ENCODE measurements at places on chromosomes 7 and 10.

DNA sequence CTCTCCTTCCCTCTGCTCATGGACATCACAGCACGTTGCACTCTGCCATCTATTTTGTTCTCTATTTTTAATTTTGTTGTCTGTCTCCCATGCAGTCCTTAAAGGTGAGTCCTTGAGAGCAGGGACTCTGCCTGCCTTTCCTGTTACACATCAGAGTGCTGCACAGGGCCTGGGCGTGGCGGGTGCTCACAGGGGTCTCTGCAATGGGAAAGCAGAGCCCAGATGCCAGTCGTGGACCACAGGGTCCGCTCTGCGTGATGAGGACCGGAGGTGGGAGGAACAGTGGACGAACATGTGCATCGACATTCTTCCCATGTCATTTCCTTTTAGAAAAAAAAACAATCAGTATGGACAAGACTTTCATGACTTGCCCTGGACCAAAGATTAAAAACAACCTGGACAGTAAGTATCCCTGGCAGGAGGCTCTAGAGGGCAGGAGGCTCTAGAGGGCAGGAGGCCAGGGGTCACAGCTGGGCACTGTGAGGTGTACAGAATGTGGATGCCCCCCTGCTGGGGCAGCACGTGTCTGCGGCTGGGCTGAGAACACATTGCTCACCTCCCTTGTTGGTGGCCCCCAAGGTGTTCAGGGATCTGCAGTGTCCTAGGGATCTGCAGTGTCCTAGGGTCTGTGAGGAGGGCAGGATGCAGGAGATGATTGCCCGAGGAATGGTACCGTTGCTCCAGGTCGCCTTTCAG lies 29.6 kb upstream of the ZNF488 start:
- no peak for DNase-seq

DNA sequence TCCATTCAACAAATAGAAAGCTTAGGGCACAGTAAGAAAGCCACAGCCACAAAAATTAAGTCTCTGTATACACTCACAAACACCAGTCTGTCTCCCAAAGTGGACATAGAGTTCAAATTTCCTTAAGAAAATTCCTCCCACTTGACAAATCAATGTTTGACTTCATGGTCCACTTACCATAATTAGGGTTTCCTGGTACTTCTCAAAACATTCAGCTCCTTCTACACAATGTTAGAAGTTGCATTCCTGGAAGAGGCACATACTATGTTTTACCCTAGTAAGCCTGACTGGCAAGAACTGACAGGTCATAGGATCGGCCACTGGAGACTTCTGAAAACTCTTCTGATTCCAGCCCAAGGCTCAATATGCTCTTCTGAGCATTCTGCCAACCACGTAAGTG lies 70.5 kb downstream of the CPXM2 start:
- no peak for DNase-seq

DNA sequence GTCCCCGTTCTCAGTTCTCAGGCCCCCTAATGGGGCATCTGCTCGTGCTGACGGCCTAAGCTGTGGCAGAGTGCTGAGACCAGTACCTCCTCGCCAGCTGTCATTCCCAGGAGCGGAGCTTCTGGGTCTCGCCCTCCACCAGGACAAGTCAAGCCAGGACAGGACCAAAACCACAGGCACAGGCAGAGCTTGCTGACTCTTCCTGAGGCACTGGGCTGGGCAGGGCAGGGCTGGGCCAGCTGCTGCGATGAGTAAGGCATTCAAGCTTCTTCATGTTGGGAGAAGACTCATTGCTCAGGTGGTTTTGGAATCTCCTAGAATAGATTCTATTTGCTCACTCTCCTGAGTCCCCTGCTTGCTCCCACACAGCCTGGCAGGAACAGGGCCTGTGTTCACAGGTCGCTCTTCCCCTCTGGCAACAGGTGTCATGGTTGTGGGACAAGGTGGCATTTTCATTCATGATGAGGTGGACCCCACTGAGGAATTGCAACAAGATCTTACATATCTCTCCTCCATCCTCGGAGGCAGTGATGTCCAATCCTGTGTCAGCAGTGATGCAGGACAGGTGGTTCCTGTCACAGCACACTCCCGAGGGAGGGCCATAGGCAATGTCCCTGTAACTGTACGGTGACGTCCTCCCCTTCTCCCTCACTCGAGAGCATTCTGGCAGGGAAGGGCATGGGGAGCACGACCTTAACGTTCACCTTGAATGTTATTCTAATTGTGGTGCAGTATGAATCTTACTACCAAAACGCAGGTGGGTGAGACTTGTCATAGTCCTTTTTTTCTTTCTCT lies 17.0 kb upstream of the SH3PXD2A start:
- no peak for DNase-seq

GRCh38 chr7:133428326-133428725 lies 175.4 kb downstream of the EXOC4 start:
- DNase-seq, result no peak

- no peak for DNase-seq
These were observed 25.2 kb upstream of the APBB1IP start for GRCh38 chr10:26412932-26413331.

DNA sequence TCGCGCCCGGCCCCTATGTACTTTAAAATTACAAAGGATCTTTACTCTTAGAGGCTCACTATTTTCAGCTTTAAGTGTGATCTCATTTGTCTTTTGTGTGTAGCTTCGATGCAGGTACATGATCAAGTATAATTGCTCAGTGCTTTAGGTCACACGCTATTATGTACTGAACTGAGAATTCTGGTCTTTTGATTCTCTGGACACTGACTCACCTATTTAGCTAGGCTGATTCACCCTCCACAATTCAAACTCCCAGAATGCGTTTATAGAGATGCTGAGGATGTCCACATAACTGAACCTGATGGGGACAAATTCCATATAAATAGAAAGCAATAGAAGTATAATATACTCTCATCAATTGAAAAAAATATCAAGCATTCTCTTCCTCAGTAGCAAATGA lies 57.8 kb downstream of the PRKCQ start:
- DNase-seq, result no peak

- DNase-seq, result no peak
These were observed 4.6 kb downstream of the ARPC1B start for GRCh38 chr7:99379043-99379577.

DNA sequence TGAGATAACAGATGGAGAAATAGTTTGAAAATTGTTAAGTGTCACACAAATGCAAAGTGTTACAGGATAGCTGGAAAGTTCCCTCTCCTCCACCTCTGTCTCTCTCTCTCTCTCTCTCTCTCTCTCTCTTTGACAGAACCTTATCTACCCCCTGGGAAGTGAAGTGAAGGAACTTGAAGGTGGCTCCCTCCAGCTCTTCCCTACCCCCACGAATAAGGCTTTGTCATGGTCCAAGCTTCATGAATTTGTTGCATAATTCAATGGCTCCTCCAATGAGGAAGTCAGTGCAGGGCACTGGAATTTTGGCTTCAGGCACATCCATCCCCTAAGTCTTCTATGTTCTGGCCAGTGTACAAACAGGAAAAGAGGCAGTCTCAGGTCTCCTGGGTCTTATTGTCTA lies 66.4 kb downstream of the CDHR3 start:
- no peak for DNase-seq

DNA sequence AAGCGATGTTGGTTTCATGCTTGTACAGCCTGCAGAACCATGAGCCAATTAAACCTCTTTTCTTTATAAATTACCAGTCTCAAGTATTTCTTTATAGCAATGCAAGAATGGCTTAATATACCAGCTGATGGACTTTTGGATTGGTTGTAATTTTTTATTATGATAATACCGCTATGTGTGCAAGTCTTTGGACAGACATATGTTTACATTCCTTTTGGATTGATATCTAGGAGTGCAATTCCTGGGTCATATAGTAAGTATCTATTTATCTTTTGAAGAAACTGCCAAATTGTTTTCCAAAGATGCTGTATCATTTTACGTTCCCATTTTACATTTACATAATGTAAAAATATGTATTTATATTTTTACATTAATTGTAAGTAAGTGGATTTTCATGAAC lies 81.2 kb upstream of the PIP4K2A start:
- no peak for DNase-seq

DNA sequence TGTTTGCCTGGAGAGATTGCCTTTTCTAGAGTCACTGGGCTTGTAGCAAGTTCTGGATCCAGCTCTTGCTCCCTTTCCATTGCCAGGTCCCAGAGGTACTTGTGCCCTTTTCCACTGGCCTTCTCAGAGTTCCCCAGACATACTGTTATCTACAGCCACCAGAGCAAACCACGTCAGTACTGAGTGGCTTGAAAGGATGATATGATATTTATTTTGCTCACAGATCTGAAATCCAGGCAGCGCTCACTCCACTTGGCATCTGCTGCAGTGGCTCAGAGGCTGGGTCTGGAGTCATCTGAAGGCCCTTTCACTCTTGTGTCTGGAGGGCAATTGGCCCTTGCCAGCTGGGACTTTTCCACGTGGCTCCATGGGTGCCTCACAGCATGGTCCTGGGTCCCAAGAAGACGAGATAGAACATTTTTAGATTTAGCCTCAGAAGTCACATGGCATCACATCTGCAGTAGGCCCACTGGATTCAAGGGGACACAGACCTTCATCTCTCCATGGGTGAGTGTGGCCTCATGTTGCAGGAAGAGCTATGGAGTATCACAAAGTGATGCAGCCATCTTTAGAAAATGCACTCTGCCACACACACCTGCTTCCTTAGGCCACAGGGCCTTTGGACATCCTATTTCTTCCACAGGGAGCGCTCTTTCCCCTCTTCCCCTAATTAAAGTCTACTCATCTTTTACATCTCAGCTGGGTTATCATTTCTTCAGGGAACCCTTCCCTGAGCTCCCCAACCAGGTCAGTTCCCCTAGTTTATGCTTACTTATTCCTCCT lies 22.9 kb upstream of the TCF7L2 start:
- no peak for DNase-seq

GRCh38 chr7:114364151-114364550 lies 50.5 kb upstream of the FOXP2 start:
- no peak for DNase-seq

- DNase-seq, result no peak
These were observed 86.4 kb upstream of the DGKB start for GRCh38 chr7:14988941-14989340.

- no peak for DNase-seq
These were observed 14.9 kb upstream of the HSPA12A start for GRCh38 chr10:116757246-116757645.

GRCh38 chr10:8534096-8534495 lies 479.6 kb downstream of the GATA3 start:
- DNase-seq, result no peak

DNA sequence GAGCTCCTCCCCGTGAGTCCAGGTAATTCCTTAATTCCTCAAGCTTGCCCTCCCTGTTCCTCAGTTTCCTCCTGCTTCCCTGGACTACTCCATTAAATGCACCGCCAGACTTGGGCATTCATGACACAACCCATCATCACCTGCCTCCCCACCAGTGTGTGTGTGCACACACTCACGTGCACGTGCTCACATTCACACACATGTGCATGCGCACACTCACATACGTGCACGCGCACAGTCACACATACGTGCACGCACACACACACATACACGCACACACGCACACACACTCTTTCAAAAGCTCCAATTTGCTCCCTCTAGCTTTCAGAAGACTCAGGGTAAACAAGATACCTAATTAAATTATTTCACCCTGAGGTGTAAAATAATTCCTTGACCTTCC lies 216.7 kb downstream of the FAM107B start:
- no peak for DNase-seq

- DNase-seq, result no peak
These were observed 199.7 kb upstream of the AOAH start for GRCh38 chr7:36923943-36924436.

- no peak for DNase-seq
These were observed 220.3 kb downstream of the RPS24 start for GRCh38 chr10:78254013-78254412.

DNA sequence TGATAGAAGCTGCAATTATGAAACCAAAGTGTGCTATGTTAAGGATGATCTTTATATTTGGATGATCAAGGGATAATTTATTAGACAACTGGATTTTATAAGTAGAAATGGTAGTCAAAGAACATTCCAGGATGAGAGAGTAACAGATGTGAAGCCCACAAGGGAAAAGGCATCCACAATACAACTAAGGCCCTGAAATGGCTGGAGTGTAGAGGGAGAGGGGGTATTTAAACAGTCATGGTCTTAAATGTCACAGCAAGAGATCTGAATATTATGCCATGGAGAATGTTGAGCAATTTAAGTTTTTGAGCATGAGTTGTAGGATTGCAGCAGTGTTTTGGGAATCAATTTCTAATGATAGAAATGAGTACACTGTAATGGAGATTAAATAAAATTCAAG lies 282.3 kb upstream of the DKK1 start:
- DNase-seq, result no peak

DNA sequence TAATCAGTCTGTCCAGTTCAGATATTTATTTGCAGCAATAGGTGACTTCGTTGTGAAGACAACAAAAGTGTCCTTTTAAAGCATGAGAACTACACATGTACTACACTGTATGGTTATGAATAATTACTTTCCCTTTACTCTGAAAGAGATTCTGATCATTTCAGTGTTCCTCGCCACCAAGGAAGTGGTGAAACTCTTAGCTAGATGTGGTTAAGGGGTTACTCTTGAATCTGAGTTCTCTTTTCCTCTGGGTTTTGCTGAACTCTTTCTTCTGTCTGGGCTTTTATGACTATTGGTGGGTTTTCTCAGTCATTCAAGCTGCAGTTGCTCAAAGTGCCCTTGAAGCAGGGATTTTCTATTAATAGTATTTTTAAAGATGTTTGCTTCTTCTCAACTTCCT lies 127.9 kb upstream of the SEM1 start:
- no peak for DNase-seq

- DNase-seq, result no peak
These were observed 30.5 kb downstream of the GRK5 start for GRCh38 chr10:119237722-119238436.

- DNase-seq, result no peak
These were observed 580.8 kb downstream of the GALNT17 start for GRCh38 chr7:71712653-71713180.

DNA sequence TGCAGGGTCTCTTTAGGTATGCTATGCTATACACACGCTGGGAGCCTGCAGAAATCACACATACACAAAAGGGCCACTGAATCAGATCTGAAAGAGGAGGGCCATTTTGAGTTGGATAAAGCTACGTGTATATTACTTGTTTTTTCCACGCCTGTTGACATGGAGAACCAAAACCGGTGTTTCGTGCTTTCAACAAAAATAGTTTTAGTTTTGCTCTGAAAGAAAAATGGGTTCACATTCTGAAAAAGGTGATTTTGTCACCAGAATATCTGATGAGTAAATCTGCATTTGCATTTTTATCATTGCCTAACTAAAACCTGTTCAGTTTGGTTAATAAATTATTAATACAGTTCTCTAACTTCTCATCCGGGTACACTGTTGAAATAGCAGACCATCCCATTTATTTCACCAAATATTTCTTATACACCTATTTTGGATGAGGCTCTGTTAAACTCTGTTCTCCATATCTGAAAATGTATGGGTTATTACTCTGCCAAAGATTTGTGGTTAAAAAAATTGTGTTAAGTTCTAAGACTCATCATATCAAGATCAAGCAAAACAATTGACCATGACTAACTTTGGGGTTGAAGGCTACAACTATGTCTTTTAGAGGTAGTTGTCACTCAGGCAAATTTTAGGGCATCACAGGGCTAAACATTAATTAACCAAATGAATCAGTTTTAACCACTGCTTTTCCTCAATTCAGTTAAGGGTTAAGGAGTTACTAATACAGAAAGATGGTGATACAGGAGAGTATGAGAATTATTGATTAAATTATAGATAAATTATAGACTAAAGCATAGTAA lies 101.2 kb upstream of the RPA3 start:
- no peak for DNase-seq
